ENCODE measurements at places on chromosomes 7 and 10. TPM values are rescaled to one million over a fixed set of nuclear protein-coding genes. Genes with fewer than 3 reads are reported as not detected.

Gene PRSS2
- polyA plus RNA-seq = not detected

DNA sequence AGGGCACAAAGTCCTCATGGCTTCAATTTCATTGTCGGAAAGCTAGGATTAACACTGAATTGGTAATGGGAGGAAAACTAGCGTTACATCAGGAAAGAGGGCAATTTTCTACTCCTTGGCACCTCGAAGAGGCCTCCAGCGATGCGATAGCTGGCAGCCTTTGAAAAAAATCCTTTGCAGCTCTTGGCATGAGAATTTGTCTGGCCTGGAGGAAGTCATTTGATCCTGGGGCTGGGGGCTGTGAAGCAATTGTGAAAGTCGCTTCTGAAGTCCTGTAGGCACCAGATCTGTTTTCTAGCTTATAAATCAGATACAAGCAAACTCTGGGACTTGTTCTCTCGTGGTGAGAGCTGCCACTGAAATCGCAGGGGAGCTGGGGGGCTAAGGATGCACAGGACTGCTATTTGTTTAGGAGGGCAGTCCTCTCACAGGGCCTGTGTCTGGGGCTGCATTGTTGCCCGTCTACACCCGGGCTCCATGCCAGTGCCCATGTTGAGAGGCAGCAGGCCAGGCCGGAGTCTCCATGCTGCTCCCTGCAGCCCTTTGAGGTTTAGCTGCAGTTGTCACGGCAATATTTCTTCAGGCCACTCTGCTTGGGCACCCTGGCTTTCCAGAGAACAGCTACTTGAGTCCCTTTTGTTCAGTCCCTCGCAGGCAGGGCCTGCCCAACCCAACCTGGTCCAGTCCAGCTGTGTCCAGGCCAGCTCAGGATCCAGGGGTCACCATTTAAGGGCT is 206.8 kb upstream of the LYZL1 start:
- no peak for DNase-seq

Gene PHYHIPL
- 19.1 TPM for polyA plus RNA-seq

Gene CRYGN
- polyA plus RNA-seq = 3.1 TPM

DNA sequence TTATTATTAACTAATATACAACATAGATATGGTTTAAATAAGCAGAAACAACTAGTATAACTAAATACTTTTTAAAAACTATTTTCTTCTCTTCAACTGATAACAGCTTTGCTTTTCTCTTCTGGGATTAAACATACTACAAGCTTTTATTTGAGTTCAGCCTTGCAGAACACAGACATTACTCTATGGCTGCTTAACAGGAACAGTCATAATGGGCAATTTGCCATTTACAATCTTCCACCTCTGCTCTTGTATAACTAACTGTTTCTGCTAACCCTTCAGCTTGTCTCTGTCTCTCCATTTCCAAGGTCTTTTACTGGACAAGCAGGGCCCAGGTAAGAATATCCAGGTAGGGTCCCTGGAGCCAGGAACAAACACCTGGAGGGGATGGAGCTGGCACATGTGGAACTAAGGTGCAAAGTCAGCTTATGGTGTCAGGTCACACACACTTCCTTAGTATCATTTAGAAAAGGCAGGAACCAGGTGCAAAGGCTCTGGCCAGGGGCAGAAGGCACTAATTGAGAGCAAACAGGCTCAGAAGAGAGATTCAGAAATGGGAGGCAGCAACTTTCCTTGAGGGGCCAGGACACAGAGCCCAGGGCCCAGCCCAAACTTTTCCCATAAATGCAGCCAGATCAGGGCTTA is 93.1 kb downstream of the STRA8 start:
- DNase-seq = no peak

Gene HOXA4
- polyA plus RNA-seq = 24.3 TPM

DNA sequence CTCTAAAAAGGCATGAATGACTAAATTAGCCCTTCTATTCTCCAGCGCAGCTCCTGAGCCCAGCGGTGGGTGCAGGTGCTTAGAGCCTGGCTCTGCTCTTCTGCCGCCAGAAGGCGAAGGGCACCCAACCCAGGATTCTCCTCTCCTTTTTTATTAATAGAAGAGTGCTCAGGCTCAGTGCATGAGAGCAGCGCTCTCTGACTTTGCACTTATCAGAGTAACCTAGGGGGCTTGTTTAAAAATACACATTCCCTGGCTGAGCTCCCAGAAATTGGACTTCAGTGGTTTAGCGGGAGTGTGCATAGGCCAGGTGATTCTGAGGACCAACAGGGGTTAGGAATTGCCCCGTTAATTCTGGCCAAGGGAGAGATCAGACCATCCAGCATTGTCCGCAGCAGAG is 1.7 kb upstream of the PFKP start:
- DNase-seq = no peak

DNA sequence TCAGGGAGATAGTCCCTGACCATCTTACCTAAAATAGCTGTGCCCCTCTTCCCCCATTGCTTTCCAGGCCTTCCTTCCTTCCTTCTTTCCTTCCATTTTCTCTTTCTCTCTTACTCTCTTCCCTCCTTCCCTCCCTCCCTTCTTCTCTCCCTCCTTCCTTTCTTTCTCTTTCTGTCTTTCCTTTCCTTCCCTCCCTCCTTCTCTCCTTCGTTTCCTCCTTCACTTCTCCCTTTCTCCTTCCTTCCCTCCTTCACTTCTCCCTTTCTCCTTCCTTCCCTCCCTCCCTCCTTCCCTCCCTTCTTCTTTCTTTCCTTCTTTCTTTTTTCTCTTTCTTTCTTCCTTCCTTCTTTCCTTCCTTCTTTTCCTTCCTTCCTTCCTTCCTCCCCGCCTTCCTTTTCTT is 24.6 kb upstream of the MKX start:
- no peak for DNase-seq

GRCh38 chr10:11602919-11603523 is 8.4 kb downstream of the USP6NL start:
- no peak for DNase-seq

Gene FBXO24
- polyA plus RNA-seq = 1.0 TPM

Gene WIPF3
- 6.0 TPM for polyA plus RNA-seq

Gene NPY4R2
- not detected for polyA plus RNA-seq

GRCh38 chr7:142153400-142153799 is 41.9 kb downstream of the MGAM2 start:
- no peak for DNase-seq

- no peak for DNase-seq
Measured at GRCh38 chr10:75911426-75911825, 480.0 kb downstream of the LRMDA start.

DNA sequence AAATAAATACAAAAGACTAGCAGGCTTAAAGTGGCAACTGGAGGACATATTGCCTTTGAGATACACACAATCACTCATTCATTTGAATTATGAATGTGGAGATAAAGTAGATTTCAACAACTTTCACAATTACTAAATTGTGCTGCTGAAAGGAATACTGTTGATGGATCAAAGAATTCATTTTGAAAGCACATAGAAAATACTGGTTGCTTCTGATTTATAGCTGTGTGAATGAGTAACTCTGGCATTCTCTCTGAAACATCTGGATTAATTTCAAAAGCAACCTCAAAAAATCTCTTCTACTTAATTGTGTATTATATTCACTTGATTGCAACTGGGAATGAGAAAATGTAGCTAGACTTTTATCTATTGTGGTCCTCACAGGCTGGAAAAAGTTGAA is 397.6 kb downstream of the THSD7A start:
- no peak for DNase-seq

Data from right renal pelvis (tissue), 4 donors.